NCI-H1092 (cell line): ENCODE measurements at places on chromosomes 11 and 22.
A peak's percentile ranks its signal among the peaks of the same experiment; 100 is the strongest.

DNA sequence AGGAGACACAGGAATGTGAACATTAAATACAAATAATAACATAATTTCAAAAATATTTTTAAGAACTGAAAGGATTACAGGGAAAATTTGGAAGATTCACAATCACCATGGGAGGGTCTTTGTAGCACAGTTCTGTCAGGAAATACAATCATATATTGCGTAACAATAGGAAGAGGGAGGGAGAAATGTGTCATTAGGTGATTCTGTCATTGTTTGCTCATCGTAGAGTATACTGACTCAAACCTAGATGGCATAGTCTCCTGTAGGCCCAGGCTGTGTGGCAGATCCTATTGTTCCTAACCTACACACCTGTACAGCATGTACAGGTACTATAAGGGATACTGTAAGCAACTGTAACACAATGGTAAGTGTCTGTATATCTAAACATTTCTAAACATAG lies 330.4 kb downstream of the BRD1 start:
- no peak for DNase-seq

DNA sequence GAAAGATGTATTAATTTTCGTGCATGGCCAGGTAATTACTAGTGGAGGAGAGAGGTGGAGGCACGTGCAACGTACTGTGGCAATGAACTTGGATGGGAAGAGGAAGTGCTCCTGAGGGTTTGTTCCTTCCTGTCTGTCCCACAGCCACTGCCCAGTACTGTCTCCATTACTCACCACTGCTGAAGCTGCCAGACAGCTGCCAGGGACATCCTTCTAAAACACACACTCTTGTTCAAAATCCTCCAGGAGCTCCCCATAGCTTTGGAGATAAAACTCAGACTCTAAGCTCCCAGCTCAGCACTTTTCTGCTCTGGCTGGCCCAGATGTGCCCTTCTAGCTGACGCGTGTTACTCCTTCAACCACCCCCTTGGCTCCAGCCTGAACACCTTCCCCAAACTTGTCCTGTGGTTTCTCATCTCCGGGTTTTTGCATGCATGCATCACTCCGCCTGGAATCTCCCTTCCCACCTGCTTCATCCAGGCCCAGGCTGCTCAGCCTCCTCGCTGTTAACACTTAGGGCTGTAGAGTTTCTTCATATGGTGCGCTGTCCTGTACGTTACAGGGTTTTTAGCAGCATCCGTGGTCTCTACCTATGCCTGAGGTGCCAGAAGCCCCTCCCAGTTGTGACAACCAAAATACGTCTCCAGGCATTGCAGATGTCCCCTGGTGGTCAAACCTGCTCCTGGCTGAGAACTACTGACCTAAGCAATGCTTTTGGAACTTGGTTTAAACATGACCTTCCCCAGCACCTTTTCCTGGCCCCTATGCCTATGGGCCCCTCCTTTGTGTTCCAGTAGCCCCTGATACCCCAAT lies 69.5 kb downstream of the C11orf91 start:
- DNase-seq = no peak

DNA sequence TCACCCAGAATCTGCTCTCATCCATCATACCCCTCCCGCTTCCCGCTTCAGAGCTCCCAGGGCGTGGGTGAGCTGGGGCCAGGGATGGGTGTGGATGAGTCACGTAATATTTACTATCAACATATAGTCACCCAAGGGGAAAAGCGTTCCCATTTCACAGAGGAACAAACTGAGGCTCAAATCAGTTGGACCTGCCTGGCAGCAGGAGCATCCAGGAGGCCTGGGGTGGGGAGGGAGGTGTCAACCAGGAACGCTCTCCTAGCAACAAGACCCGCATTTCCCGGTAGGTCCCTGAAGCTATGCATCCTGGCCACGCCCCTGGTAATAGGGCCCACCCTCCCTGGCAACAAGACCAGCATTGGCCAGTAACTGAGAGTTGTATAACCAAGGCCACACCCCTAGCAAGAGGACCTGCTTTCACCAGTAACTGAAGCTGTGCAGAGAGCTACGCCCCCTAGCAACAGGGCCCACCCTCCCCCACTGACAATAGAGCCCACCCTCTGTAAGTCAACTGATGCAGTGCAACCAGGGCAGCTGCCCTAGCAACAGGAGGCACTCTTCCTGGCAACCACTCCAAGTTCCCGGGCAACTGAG lies 32.7 kb upstream of the TXNRD2 start:
- DNase-seq = peak; percentile 83

GRCh38 chr11:86625981-86626380 lies 46.4 kb downstream of the ME3 start:
- no peak for DNase-seq

GRCh38 chr11:27837895-27838563 lies 137.8 kb upstream of the BDNF start:
- no peak for DNase-seq

DNA sequence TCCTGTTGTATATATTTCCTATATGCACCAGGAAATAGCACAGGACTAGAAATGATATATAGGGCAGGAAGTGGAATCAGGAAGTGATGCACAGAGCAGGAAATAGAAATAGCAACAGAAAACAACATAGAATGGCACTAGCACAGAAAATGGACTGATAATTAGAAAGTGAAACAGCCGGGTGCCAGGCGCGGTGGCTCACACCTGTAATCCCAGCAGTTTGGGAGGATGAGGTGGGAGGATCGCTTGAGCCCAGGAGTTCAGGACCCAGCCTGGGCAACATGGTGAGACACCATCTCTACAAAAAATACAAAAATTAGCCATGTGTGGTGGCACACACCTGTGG lies 10.0 kb upstream of the RELT start:
- DNase-seq = no peak

- DNase-seq = no peak
These were observed 16.0 kb upstream of the TMEM121B start for GRCh38 chr22:17137170-17137569.
